Germinal center (tissue), 1 donor: ENCODE measurements at places on chromosomes 5 and 9.

GRCh38 chr9:134419684-134420076, 93.4 kb downstream of the RXRA start:
- DNase-seq = no peak

- DNase-seq = no peak
Observed at GRCh38 chr9:89473762-89474469, 24.0 kb downstream of the SEMA4D start.

DNA sequence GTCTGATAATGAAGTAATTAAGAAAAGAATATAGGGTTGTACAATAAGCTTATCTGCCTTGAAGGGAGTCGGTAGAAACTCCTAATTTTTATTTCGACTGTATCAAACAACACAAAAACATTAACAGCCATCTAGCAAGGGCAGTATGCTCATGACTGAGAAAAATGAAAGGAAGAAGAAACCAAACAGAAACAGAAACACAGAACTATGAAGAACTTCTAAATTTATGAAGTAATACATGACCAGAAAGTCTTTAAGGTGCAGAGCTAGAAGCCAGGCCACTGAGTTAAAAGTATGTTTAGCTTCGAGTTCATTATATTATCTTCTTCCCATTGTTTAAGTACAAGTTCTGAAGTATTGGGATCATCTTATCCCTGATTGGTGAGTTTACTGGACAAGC, 367.3 kb upstream of the C9orf72 start:
- no peak for DNase-seq

DNA sequence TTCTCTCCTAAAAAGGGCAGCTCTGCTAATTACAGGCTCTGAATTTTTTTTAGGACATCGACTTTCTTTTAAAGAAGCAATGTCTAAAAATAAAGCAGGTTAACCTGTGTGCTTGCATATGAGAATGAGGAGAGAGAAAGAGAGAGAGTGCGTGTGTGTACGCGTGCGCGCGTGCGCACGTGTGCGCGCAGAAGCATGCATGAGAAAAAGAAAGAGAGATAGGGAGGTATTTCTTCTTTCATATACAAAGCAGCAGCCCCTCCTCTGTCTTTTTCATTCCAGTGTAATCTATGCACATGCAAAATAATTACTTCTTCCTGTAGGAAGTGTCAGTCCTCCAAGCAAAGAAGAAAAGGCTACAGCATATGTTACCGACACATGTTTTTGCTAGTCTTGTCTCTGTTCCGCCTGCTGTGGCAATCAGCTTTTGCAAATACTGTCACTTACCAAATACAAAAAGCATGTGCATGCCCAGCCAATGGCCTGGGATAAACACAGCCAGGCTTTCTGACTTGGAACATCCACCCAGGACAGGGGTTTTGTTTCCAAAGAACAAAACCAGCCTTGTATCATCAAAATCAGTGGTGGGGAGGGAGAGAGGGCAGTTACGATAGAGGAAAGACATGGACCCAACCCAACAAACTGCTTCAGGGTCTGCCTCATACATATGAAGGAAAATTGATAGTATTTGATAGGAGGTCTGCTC, 252.3 kb upstream of the SLC24A2 start:
- no peak for DNase-seq

GRCh38 chr5:122421374-122422079, 109.5 kb downstream of the SNCAIP start:
- no peak for DNase-seq

GRCh38 chr9:135492886-135493669, 7.4 kb upstream of the MRPS2 start:
- no peak for DNase-seq

- peak; percentile 96 for DNase-seq
Observed at GRCh38 chr9:76458903-76459693, at the start of gene GCNT1. Gene GCNT1 (plus strand): TSS chr9:76459182. CDS start chr9:76502382, 43,200 bp downstream.

GRCh38 chr9:134781591-134782302, 98.9 kb upstream of the FCN2 start:
- peak; percentile 20 for DNase-seq

DNA sequence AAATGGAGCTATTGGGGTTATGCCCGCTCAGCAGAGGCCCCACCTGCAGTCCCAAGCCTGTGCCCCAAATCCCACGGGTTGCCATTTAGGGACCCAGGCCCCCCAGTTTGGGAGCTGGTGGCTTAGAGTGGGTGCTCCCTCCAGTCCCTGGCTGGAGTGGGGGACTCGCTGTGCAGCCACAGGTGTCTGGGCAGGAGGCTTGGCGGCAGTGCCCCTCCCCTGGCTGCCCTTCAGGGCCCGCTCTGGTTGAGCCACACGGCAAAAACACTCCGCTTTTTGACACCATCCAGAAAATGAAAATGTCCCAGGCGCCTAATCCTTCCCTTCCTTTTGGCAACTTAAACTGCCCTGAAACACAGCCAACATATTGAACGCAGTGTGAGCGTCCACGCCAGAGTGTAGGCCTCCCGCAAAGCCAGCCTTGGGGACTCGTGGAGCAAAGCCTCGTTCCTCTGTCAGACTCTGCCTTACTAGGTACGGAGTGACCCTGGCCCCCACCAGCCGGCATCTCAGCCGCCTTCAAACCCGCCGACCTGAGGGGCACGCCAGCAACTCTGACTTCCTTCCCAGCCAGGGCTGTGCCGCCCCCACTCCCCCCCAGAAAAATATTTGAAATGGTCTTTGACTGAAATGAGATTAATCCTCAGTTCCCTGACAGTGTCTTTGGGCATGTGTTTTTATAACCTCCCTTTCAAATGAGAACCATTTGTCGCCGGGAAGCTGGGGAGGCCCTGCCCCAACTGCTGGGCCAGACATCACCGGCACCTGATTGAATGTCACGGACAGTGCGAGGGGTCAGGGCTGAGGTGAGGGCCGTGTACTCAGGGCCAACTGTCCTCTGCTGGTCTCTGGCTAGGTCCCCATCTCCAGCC, 98.5 kb upstream of the LMX1B start:
- no peak for DNase-seq

DNA sequence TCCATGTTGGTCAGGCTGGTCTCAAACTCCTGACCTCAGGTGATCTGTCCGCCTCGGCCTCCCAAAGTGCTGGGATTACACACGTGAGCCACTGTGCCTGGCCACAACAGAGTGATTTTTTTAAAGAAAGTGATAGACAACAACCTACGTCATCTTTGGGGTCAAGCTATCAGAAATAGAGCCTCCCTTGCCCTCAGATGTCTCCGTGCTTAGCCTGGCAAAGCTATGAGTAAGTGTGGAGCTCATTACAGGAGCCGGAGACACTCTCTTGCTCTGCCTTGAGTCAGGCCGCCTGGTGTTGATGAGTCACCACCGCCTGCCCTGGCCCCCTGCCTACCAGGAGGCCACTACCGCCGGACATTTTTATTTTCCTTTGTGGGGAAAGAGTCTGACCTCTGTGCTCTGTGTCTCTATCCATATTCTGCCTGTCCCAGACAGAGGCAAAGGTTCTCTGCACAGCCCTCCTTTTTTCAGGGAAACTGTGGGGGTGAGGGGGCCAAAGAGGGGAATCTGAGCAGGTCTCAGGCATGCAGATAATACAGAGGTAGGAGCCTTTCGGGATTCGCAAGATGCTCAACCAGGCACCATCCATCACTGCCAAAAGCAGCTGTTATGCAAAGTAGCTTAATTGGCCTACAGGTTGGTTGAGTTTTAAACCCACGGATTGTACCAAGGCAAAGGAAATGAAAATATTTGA, 123.7 kb upstream of the CPEB4 start:
- DNase-seq = no peak

DNA sequence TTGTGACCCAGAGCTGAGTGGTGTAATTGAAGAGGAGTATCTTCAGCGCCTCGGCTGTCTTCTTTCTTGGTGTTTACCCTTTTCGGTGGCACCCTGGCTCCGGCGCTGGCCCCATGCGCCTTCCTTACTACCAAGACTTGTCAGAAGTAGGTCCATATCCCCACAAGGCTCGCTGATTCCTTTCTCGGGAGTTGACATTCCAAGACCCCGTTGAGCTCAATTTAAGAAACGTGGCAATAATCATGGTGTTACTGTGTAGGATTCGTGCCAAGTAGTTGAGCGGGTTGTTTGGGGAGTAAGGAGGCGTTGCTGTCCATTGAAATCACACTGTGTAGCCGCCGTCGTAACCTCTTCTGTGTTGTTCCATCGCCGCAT, 795 bp downstream of the NDUFAF2 start:
- peak; percentile 8 for DNase-seq

GRCh38 chr9:88523056-88523455, 11.9 kb upstream of the NXNL2 start:
- DNase-seq = no peak

DNA sequence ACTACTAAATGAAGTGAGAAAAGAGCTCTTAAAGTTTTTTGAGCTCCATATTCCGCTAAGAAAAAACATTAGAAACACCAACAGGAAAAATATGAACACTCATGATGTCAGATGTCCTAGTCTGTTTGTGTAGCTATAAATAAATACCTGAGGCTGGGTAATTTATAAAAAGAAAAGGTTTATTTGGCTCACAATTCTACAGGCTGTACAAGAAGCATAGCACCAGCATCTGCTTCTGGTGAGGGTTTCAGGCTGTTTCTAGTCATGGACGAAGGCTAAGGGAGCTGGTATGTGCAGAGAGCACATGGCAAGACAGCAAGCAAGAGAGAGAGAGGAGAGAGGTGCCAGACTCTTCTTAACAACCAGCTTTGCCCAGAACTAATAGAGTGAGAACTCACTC, 186.2 kb downstream of the PLK2 start:
- no peak for DNase-seq

GRCh38 chr5:37580106-37580505, 201.0 kb downstream of the WDR70 start:
- DNase-seq = no peak

- DNase-seq = no peak
Observed at GRCh38 chr9:123407217-123407851, 51.3 kb downstream of the CRB2 start.

DNA sequence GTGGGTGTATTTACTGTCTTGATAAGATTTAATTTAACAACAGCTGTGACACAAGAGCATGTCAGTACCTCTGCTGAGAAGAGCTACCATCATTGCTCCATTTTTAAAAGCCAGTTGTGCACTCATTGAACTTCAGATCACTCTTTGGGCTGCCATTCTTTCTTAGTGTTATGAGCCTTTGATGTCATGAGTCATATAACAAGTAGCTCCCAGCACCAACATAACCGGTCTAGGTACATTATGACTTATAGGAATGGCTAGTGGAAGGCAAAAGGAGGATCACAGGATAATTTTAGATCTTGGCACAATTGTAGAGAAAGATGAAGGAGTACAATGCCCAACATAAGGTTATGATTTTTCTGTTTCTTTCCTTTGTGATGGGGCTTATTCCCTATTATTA, 170.8 kb upstream of the FBN2 start:
- DNase-seq = no peak

DNA sequence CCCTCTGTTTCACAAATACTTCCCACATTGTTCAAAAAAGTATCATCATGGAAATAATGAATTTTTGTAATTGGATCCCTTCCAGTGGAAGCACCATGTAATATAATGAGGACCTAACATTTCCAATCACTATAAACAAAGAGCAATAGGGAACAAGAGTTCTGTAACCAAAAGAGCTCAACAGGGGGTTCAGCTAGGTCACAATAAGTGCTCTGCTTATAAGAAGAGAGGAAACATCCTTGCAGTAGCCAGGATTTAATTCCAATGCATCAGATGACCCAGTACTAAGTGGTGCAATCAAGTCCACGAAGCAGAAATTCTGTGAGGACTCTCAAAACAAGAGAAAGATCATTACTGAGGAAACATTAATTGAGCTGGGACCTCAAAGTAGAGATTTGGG, 5.9 kb downstream of the SERINC5 start:
- DNase-seq = no peak

- no peak for DNase-seq
Observed at GRCh38 chr5:100299261-100299660, 235.9 kb upstream of the FAM174A start.

DNA sequence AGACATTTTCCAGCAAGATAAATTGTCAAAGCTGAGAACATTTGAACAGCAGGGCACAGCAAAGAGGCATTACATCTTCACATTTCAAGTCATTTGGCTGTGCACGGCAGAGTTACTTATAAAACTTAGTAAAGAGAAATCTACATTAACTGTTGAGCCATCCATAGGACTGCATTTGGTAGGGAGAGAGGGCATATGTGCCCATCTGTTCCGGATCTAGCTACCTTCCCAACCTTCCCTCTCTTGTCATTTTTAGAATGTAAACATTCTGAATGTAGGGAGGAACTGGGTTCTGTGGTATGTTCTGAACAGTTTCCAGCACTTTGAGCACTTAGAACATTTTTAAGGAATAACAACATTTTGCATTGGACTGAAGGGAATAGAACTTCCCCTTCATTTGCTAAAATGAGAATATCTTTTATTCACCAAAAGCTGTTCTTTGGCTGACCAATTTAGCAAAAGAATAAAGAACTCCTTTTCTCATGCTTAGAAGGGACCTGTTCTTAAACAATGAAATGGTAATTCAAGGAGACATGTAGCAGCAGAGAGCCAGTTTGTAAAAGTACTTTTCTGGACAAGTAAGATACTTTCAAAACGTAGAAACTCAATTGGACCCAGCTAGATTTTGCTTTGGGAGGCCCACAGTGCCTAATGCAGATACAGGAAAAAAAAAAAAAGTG, 104.4 kb downstream of the CETN3 start:
- DNase-seq = no peak

GRCh38 chr5:120159155-120159554, 304.9 kb upstream of the PRR16 start:
- DNase-seq = no peak

- no peak for DNase-seq
Observed at GRCh38 chr5:61347080-61347479, 15.0 kb downstream of the ZSWIM6 start.
